ENCODE measurements at places on chromosomes 5 and 9.

GRCh38 chr5:10478436-10478835 is 36.8 kb downstream of the ROPN1L start:
- no peak for DNase-seq

DNA sequence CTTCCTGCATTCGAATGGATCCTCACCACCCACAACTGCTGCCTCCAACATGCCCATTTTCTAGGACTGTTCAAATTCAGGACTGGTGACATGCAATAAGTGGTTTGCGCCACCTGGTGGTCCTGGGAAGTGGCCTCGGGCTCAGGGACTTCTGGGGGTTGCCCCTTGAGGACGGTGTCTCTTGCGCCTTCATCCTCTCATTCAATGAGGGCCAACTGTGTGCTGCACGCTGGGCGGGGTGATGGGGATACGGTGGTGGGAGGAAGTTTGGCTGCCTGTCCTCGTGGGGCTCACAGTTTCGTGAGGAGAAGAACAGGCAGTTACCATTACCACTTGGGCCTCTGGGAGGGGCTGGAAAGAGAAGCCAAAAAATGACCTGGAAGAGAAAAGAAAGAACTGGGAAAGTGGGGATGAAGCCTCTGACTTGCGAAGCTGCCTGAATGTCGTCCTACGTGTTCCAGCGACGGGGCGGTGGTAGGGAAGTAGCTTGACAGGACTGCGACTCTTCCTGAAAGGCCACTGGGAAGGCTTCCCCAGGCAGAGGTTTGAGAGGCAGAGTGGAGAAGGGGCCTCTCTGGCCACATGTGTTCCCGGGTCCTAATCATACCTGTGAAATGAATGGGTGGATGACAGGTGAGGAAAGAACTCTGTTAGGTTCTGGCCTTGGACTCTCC is 49.0 kb downstream of the PSD2 start:
- DNase-seq: peak; percentile 86

- DNase-seq: peak; percentile 20
These were observed 676 bp downstream of the NOL6 start for GRCh38 chr9:33472881-33473615.

GRCh38 chr5:9140202-9140601 is 405.7 kb downstream of the SEMA5A start:
- no peak for DNase-seq
